ENCODE measurements at places on chromosomes 3 and 15.

DNA sequence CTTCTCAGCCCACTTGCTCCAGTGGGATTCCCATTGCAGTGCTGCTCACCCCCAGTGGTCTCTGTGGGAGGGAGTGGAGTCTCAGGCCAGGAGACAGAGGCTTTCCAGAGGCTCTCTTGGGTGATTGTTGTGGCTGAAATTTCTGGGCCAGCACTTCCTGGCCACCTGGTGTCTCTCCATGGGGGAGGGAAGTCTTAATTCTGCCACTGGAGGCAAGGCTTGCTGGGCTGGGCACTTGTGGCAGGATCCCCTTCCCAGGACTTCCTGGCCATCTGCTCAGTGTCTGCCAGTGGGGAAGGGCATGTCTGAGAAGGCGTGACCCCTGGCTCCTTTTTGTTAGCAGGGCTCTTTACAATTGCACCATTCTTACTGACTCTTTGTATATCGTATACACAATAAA is 351.8 kb downstream of the GABRB3 start:
- DNase-seq = no peak

DNA sequence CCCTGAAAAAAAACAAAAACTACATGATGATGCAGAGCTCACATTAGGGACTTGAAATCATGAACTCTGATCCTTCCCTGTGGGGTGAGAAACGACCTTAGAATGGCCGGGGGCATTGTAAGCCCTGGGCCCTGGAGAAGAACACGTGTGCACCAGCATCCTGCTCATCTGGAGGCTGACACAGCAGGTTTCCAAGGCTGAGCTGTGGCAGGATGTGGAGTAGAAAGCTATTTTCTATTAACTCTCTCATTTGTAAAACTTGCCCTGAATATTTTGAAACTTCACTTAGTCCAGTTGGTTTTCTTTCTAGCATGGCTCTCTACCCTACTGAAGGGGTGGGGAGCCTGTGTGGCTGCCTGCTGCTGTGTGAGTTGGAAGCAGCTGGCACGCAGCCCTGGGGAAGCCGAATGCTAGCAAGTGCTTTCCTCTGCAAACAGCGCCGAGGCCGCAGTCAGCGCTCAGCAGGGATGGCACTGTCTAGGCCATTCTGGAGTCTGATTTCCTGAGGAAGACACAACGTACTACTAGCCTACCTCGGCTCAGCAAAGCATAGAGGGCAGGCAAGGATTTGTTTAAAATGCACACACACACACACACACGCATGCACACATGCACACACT is 58.0 kb downstream of the GABRG3 start:
- no peak for DNase-seq

DNA sequence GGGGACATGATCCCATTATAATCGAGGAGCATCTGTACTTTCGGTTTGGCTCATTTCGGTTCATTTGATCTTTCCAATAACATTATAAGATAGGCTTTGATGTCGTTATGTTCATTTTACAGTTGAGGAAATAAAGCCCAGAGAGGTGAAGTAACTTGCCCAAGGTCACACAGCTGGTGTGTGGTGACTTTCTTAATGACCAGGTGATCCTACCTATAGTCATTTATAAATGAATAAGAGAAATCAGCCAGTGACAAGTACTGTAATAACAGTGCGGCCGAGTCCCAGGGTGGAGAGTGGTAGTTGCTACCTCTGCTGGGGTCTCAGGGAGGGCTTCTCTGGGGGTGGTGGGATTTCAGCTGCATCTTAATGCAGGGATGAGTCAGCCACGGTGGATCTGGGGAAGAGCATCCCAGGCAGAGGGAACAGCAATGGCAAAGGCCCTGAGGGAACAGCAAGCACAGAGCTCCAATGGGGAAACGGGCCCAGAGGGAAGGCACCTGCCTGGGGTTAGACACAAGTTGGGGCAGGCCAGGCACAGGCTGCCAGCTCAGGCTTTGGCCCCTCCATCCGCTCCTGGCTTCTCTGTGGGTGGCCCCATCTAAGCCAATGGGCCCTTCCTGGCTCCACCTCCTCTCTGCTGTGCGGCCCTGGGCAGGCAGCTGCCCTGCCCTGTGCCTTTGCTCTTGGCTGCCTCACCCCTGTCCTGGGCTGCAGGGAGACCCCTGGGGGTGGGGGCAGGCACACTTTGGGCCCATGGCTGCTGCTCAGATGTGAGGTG is 1.1 kb upstream of the FBLN2 start:
- no peak for DNase-seq

DNA sequence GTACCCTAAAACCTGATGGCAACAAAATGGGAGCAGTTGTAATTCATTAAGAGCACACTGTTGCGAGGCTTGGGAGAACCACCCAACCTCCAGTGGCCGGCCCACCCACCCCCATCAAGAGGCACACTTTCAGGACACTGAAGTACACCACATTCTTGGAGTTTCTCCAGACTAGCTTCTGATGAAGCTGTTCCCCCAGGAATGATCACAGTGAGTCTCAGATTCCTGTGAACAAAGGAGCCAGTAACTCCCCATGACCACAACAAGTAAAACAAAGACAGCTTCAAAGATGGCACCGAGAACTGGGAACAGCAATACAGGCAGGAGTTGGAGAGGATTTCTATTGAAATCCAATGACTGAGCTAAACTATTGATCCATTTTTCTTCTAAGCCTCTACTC is 126.0 kb downstream of the ST8SIA2 start:
- DNase-seq = no peak

DNA sequence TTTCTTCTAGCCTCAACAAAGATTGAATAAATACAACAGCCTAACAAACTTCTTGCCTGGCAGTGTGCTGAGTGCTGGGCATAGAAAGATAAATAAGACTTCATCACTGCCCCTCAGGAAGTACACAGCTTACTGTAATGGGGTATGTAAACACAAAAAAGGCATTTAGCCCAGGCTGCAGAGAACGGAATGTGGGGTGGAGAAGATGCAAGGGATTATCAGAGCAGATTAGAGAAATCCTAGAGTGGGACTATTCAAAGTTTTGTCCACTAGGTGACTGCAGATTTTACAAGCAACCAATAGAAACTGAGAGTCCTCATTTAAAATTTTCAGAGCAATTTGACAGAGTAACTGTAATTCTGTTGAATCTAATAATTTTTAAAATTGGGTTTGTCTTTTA is 35.4 kb upstream of the TSC22D2 start:
- DNase-seq = peak; percentile 44

DNA sequence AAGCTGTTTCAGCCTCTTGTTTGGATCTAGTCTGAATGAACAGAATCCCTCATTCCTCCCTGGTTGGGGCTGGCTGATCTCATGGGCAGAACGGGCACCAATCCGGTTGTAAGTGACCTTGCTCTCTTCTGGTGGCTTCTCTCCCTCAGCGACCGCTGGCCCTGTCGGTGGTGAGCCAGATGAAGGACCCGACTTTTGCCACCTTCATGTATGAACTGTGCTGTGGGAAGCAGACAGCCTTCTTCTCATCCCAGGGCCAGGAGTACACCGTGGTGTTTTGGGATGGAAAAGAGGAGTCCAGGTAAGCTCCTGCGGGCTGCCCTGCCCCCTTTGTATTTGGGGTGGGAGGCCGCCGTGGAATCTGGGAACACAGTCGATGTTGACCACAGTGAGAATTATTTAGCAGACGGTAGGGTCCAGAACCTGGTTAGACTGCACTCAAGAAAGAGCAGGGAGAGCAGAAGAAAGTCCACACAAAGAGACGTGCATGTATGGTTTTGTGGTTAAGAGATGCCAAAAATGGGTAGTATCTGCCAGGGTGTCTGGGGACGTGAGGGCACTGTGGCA is 138.8 kb downstream of the LRRK1 start:
- DNase-seq = no peak

- peak; percentile 53 for DNase-seq
Observed at GRCh38 chr15:57732526-57733331, 26.2 kb downstream of the POLR2M start.

- no peak for DNase-seq
Observed at GRCh38 chr3:136734382-136735070, 17.7 kb downstream of the STAG1 start.

GRCh38 chr15:77791941-77792340 is 159.2 kb upstream of the LINGO1 start:
- no peak for DNase-seq

GRCh38 chr15:57079931-57080620 is 161.6 kb downstream of the TCF12 start:
- DNase-seq = no peak

DNA sequence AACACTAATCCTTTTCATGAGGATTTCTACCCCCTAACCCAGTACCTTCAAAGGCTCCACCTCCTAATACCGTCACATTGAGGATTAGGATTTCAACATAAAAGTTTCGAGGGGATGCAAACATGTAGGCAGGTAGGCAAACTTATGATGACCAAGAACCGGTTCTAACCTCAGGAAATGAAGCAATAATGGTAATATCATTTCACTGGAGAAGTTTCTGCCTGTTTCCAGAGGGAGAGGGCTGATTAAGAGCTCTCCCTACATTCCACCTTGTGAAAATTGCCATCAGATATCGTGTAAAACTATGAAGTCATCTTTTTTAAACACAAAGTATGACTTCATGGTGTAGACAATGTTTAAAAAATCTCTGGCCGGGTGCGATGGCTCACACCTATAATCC is 31.6 kb downstream of the NKIRAS1 start:
- DNase-seq = no peak

DNA sequence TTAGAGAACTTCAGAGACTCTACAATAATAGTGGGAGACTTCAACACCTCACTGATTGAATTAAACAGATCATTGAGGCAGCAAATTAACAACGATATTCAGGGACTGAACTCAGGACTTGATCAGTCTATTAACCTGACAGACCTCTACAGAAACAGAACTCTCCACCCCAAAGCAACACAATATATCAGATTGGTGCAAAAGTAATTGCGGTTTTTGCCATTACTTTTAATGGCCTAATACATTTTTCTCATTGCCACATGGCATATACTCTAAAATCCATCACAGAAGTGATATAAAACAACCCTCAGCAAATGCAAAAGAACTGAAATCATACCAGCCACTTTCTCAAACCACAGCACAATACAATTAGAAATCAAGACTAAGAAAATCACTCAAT is 298.1 kb upstream of the SGO1 start:
- no peak for DNase-seq

DNA sequence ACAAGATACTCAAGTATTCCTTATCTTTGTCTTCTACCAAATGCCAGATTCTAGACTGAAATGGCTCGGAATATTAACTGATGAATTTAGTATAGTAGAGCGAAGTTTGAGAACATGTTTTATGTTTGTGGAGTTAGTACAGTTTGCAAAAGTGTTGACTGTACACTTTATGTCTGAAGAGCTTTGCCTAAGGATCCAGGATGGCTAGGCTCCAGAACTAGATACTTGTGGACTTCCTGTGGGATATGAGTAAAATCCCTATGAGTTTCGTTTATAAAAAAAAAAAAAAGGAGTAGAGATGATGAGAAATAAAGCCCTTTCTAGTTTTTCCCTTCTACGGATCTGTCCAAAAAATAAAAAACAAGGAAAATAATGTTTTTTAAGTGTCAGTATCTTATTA is 96.7 kb downstream of the TP63 start:
- no peak for DNase-seq

DNA sequence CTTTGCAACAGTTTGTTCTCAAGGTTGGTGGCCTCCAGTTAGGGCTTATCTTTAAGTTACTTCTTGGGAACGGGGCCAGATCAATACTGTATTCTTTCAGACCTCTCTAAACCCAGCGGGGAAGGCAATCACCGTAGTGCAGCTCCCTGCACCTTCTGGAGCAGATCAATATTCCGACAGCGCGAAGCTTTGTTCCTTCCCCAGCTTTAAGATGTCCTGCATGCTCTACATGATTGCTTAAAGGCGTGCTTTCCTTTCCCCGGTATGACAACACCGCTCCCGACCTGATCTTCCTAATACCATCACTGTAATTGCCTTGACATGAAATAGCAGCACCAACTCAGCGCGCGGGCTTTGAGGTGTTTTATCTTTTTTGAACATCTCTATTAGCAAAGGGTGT is 755.2 kb downstream of the NR2F2 start:
- DNase-seq = no peak

DNA sequence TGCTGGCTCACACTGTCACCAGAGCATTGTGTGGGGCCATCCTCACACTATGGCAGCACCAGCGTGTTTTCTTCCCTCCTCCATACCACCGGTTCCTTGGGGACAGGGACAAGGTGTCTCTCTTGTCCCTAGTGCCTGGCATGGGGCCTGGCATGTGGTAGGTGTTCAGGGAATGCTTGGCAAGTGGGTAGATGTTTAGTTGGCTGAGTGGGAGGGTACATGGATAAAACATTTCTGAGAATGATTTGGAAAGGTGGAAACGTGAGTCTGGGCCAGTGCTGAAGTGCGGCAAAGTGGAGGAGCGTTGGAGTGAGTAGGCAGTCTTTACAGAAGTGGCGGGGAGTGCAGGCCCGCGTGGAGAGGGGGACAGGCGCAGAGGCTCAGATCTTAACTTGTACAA is 15.0 kb downstream of the SNAPC5 start:
- DNase-seq = no peak

DNA sequence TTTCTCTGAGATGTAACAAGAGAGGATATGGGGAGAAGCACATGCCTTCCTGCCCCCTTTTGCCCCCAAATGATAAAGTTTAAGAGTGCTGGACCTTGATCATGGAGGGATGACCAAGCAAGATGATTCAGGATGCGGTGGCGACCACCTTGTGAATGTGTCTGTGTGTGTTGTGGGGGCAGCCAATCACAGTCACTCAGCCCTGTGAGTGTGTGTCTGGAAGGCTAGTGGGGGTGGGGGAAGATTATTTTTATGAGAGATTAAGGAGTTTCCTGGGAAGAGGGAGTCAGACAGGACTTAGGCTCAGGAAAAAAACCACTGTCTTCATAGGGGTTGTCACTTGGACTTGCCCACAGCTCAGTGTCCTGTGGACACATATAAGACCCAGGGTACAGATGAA is 57.8 kb upstream of the KY start:
- DNase-seq = peak; percentile 8

- no peak for DNase-seq
Observed at GRCh38 chr15:64987136-64987535, 2.6 kb downstream of the SPG21 start.

DNA sequence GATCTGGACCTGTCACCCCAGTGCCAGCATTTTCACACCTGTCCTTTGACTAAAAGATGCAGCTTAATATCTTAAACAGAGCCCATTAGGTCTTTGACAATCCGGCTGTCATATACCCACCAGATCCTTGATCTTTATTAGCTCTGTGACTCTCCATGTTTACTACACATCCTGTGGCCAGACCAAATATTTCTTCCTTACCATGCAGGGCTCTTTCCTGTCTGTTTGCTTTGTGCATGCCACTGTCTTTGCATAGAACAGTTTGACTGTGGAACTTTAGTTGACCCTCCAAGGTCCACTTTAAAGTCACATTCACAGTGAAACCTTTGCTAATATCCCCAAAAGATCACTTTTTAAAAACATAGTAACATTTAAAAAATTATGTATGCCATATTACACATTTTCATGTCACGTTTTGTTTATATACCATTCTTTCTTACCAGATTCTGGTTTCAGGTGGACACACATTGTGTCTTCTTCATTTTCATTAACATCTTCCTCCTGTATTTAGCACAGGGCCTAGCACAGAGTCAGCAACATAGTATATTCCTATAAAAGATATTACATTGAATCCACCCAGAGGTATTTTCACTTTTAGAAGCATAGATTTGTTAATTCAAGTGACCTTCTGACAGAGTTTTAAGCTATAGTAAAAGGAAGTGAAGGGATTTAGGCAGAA is 95.8 kb downstream of the RAP2B start:
- no peak for DNase-seq
